ENCODE measurements at places on chromosomes 12 and 14. TPM values are rescaled to one million over a fixed set of nuclear protein-coding genes. Genes with fewer than 3 reads are reported as not detected.

- H3K4me3 ChIP-seq: no peak overlapping the region
- H3K36me3 ChIP-seq: no peaks in the 10 kb centered on the region
Observed at GRCh38 chr14:82710267-82710841, 1176.7 kb upstream of the SEL1L start.

GRCh38 chr12:89884952-89885351 lies 176.3 kb upstream of the ATP2B1 start:
- DNase-seq: no peak
- no peak overlapping the region for H3K27ac ChIP-seq
- H3K4me3 ChIP-seq: no peak overlapping the region

DNA sequence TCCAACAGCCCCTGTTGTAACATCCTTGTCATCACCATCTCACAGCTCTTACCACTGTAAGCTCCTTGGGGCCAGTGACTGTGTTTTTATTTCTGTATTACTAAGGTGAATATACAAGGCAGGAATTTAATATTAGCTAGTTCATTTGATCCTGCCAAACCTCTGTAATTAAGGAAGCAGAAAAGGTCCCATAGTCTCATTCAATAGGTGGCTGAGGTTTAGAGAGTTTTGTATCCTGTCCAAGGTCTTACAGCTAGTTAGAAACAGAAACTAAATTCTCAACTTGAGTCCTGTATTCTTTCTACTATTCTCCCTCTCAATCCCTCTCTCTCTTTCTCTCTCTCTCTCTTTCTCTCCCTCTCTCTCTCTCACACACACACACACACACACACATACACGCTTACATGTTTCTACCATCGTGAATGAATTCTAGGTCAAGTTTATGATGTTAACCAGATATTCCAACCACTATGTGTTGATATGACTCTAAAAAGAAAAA lies 543 bp upstream of the GLIPR1 start:
- no peaks in the 10 kb centered on the region for H3K36me3 ChIP-seq
- peak overlapping the region; percentile 52 for H3K4me3 ChIP-seq
- peak overlapping the region; percentile 84 for H3K27ac ChIP-seq

GRCh38 chr14:71399057-71399487 lies 491.8 kb downstream of the PCNX1 start:
- H3K4me3 ChIP-seq: no peak overlapping the region
- H3K4me1 ChIP-seq: peaks cover 9% of the 10 kb centered on the region
- peak overlapping the region; percentile 67 for H3K27ac ChIP-seq
- no peaks in the 10 kb centered on the region for H3K36me3 ChIP-seq

DNA sequence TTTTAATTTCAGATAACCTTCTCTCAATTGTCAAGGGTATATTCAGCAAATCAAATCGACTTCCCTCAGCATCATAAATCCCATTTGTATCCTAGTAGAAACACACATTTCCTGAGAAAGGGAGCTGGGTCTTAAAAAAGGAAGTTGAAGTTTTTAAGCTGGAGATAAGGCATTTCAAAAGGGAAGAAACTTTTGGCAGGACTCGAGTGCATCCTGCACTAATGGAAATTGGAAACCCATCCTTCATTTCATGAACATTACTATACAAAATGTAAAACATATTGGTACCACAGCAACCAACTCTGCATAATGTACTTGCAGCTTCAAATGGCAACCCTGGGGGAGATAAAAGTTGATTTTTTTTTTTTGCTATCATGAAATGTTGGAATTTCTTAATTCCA lies 23.7 kb upstream of the TMCC3 start:
- H3K4me3 ChIP-seq: no peak overlapping the region
- peaks cover 29% of the 10 kb centered on the region for H3K4me1 ChIP-seq
- H3K36me3 ChIP-seq: no peaks in the 10 kb centered on the region
- H3K27me3 ChIP-seq: no peaks in the 10 kb centered on the region
- DNase-seq: no peak
- H3K27ac ChIP-seq: no peak overlapping the region

DNA sequence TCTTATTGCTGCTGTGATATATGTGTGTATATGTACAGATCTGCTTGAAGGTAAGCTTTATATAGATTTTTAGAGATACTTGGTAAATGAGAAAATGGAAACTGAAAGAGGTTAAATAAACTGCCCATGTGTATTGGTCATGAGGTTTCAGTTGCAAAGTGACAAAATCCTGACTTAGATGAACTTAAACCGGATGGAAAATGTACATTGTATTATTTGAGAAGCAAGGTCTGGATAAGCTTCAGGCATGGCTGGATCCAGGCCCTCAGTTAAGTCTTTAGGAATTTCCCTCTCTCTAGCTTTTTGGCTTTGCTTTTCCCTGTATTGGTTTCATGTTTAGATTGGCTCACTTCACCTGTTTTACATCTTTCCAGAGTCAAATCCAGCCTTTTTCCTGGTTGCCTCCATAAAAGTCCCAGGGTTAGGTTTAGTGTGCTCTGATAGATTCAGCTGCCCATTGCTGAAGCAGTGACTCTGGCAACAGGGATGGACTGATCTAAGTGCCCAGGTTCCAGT lies 21.0 kb upstream of the MAP1LC3B2 start:
- H3K4me3 ChIP-seq: no peak overlapping the region
- no peaks in the 10 kb centered on the region for H3K27me3 ChIP-seq
- peaks cover 29% of the 10 kb centered on the region for H3K4me1 ChIP-seq
- H3K27ac ChIP-seq: no peak overlapping the region
- no peaks in the 10 kb centered on the region for H3K36me3 ChIP-seq
- no peak for DNase-seq

DNA sequence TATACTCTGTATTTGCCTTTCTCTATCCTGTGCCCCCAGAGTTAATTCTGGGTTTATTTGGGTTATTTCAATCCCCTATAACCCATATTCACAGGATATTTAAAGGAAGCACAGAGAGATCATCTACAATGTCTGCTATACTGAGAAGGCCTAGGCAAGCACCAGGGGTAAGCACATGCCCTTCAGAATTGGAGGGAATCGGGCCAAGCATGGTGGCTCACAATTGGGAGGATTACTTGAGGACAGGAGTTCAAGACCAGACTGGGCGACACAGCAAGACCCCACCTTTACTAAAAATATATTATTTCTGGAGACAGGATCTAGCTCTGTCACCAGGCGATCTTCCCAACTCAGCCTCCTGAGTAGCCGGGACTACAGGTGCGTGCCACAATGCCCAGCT lies 11.3 kb downstream of the FOXN3 start:
- H3K27ac ChIP-seq: no peak overlapping the region
- H3K36me3 ChIP-seq: peaks cover 2% of the 10 kb centered on the region
- DNase-seq: no peak
- H3K4me1 ChIP-seq: peaks cover 32% of the 10 kb centered on the region
- no peaks in the 10 kb centered on the region for H3K27me3 ChIP-seq
- H3K4me3 ChIP-seq: no peak overlapping the region

GRCh38 chr12:72448089-72448488 lies 175.9 kb downstream of the TRHDE start:
- no peak overlapping the region for H3K4me3 ChIP-seq
- DNase-seq: no peak
- no peaks in the 10 kb centered on the region for H3K27me3 ChIP-seq
- H3K36me3 ChIP-seq: no peaks in the 10 kb centered on the region

The KLRC3 gene
- not detected for total RNA-seq

The ARHGDIB gene
- total RNA-seq: 228 TPM
